ENCODE measurements at places on chromosomes 13 and 19.

GRCh38 chr19:58581227-58582141, 8.3 kb upstream of the MZF1 start:
- peak; percentile 97 for DNase-seq

GRCh38 chr13:45231722-45232121, 30.9 kb upstream of the KCTD4 start:
- DNase-seq: no peak

- no peak for DNase-seq
Observed at GRCh38 chr19:13100031-13100588, 2.5 kb downstream of the LYL1 start.

DNA sequence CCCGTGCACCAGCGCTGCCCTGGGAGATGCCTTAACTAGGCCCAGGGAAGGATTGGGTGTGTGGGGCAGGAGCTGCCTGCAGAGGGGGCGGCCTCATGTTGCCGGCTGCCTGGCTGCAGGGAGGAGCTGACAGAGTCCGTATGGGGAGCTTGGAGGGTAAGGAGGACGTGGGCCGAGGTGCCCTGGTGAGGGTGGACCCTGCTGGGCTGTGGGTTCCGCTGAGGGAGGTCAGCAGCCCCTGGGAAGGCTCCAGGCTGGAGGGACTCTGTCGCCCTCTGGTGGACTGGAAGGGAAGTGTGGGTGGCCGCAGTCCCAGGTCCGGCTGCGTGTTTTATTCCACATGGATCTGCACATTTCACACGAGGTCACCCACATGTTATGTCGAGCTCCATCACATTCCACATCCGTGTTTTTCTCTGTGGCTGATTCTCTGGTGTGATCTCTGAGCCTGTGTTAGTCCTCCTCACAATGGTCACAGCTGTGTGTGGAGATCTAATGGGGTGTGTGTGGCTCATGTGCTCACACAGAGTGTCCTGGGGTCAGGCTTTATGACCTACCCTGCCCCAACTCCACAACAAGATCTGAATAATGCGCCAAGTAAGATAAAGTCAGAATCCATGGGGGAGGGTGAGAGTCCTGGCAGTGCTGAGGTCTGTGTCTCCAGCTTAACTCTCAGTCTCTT, 1.8 kb upstream of the CEACAM8 start:
- DNase-seq: no peak

DNA sequence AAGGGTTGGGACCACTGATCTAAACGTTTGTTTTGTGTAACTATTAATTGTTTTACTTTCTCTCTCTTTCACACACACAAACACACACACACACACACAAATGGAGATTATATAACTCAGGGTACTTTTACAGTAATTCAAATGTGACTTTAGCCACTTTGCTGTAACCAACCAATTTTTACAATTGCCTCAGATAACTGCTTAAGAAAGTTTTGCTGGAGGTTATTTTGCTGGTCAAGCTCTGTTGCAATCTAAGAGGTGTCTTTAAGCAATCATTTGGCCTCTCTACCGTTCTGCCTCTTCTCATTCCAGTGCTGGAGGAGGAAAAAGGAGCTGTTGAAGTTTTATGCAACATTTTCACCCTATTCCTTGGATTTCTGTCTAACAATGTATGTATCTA, 63.0 kb downstream of the TBC1D4 start:
- DNase-seq: no peak

- DNase-seq: peak; percentile 55
Observed at GRCh38 chr19:22608441-22608840, 25.7 kb upstream of the ZNF492 start.

DNA sequence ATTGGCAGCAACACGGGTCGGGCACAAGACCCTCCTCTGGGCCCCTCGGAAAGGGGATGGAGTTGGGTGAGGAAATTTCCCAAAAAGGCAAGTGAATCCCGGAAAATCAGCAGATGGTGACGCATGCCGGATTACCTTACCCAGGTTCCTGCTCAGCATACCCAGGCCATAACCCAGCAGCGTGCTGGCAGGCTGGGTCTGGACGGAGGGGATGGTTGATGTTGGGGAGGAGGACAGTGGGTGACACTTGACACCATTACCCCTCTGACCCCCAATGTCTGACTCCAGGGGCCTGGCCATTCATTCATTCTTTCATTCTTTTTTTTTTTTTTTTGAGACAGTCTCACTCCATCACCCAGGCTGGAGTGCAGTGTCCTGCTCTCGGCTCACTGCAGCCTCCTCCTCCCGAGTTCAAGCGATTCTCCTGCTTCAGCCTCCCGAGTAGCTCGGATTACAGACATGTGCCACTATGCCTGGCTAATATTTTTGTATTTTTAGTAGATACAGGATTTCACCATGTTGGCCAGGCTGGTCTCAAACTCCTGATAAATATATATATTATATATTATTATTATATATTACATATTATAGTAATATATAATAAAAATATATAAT, 799 bp downstream of the PVR start:
- peak; percentile 51 for DNase-seq

GRCh38 chr19:18669524-18669817, 14.0 kb upstream of the CRTC1 start:
- no peak for DNase-seq

DNA sequence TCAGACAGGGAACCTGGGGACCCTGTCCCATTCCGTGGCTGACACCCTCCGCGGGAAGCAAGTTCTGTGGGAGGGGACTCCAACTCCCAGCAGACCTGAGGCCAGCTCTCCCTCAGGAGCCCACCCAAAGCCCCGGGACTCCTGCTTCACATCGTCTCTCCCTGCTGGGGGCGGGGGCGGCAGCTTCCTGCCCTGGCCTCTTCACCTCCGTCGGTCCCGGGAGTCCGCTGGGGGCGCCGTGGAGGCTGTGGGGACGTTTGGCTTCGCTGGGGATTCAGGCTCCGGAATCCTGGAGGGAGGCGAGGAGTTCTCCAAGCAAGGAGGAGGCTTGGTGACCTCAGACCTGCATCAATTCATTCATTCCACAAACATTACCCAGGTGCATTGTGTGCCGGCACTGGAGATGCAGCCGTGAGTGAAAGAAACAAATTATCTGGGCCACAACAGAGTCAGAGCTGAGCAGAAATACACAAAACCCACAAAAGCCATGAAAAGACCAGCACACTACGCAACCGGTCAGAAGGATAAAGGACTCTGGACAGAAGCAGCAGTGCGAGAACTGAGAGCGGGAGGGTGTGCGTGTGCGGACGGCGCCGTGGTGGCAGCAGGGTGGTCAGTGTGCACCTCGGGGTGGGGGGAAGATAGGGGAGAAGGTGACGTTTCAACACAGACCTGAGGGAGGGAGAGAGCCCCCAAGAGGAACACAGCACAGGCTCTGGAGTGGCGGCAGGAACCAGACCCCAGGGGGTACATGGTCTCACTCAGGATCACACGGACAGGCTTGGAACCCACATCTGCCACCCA, 19.0 kb downstream of the EPS8L1 start:
- DNase-seq: no peak

GRCh38 chr19:7682175-7682855, 1.7 kb downstream of the TRAPPC5 start:
- no peak for DNase-seq

- no peak for DNase-seq
Observed at GRCh38 chr19:7869453-7869909, 4.7 kb downstream of the PRR36 start.

GRCh38 chr13:45333977-45334922, 6.7 kb downstream of the TPT1 start:
- no peak for DNase-seq

DNA sequence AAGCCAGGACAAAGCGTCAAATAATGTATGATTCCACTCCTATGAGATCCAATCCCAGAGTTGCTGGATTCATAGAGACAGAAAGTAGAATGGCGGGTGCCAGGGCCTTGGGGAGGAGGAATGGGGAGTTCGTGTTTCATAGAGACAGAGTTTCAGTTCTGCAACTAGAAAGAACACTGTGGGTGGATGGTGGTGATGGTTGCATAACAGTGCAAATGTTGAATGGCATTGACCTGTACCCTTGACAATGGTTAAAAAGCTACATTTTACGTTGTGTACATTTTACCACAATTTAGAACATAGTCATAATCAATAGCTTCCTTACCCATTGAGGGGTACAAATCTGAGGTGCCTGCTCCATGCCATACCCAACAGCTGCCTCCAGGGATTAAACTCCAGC, 33.4 kb downstream of the MBD3L2B start:
- DNase-seq: no peak

DNA sequence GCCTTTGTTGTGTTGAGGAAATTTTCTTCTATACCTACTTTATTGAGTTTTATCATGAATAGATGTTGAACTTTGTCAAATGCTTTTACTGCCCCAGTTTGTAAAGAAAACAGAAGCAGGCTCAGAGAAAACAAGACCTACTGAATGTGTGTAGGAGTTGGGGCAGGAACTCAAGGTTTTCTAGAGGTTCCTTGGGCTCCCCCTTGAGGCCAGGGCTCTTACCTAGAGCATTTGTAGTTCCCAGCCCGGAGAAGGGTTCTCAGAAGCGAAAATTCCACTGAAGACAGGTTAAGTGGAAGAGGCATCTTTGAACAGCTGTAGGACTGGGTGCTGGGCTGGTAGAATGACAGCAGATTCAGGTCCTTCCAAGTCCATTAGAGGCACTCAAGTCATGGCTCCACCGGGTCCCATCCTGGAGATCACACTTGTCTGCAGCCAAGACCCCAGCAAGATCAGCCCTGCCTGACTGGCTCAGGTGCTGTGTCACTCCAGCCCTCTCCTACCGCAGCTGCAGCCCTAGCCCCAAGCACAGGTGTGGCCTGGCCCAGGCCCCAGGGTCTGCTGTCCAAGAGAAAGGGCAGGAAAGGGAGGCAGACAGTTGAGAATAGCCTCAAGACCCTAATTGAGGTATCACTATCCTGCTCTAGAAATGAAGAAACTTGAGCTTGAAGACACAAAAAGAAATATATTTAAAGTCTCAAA, 425.5 kb downstream of the PCDH20 start:
- no peak for DNase-seq

GRCh38 chr13:101512650-101513049, 60.2 kb downstream of the ITGBL1 start:
- DNase-seq: no peak

DNA sequence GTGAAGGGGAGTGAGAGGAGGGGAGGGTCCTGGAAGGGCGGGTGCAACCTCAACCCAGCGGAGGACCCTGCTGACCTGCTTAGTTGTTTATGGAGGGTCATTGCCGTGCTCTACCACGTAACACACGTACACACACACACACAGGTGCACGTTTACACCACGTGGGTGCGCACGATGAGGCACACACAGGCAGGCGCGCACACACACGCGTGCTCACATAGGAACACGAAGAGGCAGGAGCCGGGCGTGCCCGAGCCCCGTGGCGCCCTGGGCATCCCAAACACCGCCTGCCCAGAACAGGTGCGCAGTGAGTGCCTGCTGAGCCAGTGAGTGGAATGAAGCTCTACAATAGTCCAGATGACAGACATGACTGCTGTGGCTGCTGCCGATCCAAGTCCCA, 11.2 kb upstream of the MADCAM1 start:
- DNase-seq: no peak

GRCh38 chr13:27151798-27152599, 19.6 kb downstream of the USP12 start:
- no peak for DNase-seq

- no peak for DNase-seq
Observed at GRCh38 chr13:43822969-43823368, 36.2 kb upstream of the ENOX1 start.

- DNase-seq: peak; percentile 91
Observed at GRCh38 chr19:38277969-38278680, 13.8 kb downstream of the SPINT2 start.

DNA sequence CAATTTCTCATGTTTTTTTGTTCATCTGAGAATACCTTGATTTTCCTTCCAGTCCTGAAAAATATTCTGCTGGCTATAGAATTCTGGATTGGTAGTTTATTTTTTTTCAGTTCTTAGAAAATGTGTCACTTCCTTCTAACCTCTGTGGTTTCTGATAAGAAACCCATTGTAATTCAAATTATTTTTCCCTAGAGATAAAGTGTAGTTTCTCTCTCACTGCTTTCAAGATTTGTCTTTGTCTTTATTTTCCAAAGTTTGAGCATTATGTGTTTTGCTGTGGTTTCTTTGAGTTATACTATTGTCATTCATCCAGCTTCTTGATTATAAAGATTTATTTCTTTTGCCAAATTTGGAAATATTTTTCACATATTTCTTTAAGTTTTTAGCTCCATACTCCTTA, 324.0 kb upstream of the SPRY2 start:
- no peak for DNase-seq

DNA sequence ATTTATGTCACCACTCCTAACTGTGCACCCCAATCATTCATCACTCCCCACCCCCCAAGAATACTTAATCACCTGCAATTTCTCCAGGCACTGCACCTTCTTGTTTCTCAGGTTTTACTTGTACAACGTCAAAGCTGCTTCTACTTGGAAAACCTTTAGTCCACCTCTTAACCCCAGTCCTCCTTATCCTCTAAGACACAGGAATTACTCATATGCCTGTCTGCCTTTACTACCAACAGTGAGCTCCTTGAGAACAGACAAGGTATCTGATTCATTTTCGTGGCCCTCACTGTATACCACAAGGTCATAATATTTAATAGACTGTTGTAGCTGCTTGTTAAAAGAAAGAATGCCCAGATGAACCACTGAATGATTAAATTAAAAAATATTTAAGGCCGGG, 21.0 kb upstream of the NDFIP2 start:
- no peak for DNase-seq

GRCh38 chr19:18291590-18292461, 10.4 kb upstream of the JUND start:
- DNase-seq: peak; percentile 96

GRCh38 chr13:111017755-111018459, 97.2 kb upstream of the ARHGEF7 start:
- no peak for DNase-seq

- DNase-seq: no peak
Observed at GRCh38 chr19:3132971-3133792, 2.7 kb upstream of the GNA15 start.

DNA sequence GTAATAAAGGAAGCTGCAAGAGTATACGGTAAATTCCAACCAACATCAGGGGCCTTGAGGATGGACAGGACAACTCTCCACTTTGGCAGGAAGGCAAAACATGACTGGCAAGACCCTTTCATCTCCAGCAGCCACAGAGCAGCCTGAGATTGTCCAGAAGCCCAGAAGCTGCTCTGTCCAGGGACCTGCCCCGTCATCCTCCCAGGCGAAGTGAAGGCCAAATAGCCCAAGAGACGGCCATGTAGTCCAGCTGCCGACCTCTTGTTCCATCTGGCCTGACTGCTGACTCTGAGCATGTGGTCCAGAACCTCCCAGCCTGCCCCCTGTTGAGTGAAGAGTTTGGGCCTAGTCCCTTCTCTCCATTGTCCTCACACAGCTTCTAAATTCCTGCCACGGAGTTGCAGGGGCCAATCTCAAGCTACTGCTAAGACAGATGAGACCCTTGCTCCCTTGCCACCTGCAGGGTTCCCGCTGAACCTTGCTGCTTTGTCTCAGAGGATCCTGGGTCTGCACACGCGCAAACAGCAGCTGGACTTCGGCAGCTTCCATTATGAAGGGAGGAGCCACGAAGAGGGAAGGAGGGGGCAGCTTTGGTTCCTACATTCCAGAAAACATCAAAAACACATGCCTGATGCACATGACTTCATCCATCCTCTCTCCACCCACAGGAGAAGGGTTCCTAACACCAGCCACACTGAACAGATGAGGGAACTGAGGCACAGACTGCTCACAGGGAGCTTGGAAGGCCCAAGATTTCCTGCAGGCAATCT, 196.9 kb downstream of the KATNAL1 start:
- no peak for DNase-seq

GRCh38 chr19:58572818-58573657, at the start of gene MZF1:
Gene MZF1, minus strand, starts transcription at chr19:58573335. Its CDS starts 1,946 bp downstream, at chr19:58571389.
- peak; percentile 100 for DNase-seq

All from posterior vena cava (tissue), 2 donors.